ENCODE measurements at places on chromosomes 4 and X.

GRCh38 chr4:42391355-42391664 is 6.0 kb upstream of the SHISA3 start:
- no peak for DNase-seq

GRCh38 chrX:69130439-69130838 is 34.8 kb downstream of the PJA1 start:
- no peak for DNase-seq

GRCh38 chr4:185263419-185263818 is 54.0 kb downstream of the SNX25 start:
- DNase-seq, result no peak

GRCh38 chr4:128600996-128601871 is 208.3 kb upstream of the JADE1 start:
- DNase-seq, result no peak

DNA sequence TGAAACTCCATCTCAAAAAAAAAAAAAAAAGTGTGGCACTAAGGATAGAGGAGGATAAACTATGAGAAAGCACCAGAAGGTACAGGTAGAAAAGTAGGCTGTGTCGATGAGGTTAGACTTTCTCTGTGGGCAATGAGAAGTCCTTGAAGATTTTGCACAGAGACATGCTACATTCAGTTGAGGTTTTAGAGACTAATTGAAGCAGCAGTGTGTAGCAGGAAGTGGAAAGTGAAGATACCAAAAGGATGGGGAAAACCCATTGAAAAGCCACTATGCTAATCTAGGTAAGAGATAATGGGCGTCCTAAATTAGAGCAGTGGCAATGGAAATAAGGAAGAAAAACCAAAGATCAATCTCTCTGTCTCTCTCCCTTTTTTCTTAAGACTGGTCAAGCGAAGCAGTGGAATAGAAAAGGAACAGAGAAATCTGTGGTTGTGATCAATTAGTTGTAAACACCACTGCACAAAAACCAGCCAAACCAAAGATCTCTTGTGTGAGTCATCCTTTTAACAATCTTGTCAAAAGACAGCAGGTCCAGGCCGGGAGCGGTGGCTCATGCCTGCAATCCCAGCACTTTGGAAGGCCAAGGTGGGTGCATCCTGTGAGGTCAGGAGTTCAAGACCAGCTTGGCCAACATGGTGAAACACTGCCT is 3.5 kb downstream of the SPINK2 start:
- DNase-seq, result no peak
